ENCODE measurements at places on chromosomes 6 and 20.

DNA sequence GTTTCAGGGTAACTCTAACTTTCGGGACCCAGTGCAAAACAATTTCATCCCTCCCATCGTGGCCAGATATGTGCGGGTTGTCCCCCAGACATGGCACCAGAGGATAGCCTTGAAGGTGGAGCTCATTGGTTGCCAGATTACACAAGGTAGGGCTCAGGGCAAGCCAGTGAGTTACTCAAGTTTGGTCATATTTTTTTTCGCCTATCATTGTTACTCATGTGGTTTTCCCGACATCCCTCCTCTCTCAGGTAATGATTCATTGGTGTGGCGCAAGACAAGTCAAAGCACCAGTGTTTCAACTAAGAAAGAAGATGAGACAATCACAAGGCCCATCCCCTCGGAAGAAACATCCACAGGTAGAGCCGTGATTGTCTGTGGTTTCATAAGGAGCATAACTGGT lies 58.2 kb downstream of the DCBLD1 start:
- peaks cover 3% of the 10 kb centered on the region for H3K36me3 ChIP-seq
- no peak overlapping the region for H3K4me3 ChIP-seq
- no peak overlapping the region for H3K27ac ChIP-seq
- no peaks in the 10 kb centered on the region for H3K27me3 ChIP-seq
- no peaks in the 10 kb centered on the region for H3K4me1 ChIP-seq

- no peak for DNase-seq
- no peaks in the 10 kb centered on the region for H3K4me1 ChIP-seq
- peaks cover 14% of the 10 kb centered on the region for H3K27me3 ChIP-seq
- H3K36me3 ChIP-seq = no peaks in the 10 kb centered on the region
Measured at GRCh38 chr6:17469006-17469832, 75.8 kb downstream of the CAP2 start.

DNA sequence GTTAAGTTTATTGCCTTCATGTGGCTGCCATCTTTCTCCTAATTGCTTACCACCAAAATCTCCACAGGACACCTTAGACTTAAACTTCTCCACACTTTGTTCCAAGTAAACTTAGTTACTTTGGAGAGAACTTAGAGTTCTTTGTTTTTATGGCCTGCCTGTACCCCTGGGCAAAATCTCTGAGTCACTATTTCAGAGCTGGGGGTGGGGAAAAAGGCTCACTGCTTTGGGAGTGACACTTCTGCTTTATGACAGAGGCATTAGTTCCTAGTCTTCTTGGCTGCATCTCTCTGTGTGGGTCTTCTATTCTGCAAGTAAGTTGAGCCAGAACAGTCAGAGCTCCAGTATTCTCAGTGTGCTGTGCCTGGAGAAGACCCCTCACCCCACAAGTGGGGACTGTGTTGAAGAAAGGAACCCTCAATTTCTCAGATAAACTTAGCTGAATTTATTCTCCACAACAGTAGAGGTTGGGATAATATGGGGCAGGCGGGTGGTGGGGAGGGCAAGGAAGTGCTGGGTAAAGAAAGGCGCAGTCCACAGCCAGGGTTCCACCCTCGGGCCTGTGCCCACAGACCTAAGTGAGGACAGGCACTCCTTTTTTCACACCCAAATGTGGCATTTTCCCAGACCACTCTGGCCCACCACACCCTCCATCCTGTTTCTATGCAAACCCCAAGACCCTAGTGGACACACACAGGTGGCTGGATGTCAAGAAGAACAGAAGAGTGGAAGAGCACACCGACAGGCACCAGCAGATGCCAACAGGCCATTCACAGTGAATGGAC lies 636.6 kb upstream of the MAN1A1 start:
- H3K4me3 ChIP-seq = no peak overlapping the region
- no peak for DNase-seq
- no peaks in the 10 kb centered on the region for H3K36me3 ChIP-seq
- H3K27me3 ChIP-seq = no peaks in the 10 kb centered on the region
- H3K27ac ChIP-seq = no peak overlapping the region

GRCh38 chr6:150245148-150245935 lies 102.5 kb downstream of the PPP1R14C start:
- no peaks in the 10 kb centered on the region for H3K4me1 ChIP-seq
- H3K27ac ChIP-seq = no peak overlapping the region
- H3K36me3 ChIP-seq = no peaks in the 10 kb centered on the region

- no peaks in the 10 kb centered on the region for H3K4me1 ChIP-seq
- no peak overlapping the region for H3K4me3 ChIP-seq
- no peak for DNase-seq
- H3K36me3 ChIP-seq = peaks cover 2% of the 10 kb centered on the region
- H3K27me3 ChIP-seq = peaks cover 46% of the 10 kb centered on the region
Measured at GRCh38 chr20:21272679-21273078, 30.5 kb upstream of the XRN2 start.

DNA sequence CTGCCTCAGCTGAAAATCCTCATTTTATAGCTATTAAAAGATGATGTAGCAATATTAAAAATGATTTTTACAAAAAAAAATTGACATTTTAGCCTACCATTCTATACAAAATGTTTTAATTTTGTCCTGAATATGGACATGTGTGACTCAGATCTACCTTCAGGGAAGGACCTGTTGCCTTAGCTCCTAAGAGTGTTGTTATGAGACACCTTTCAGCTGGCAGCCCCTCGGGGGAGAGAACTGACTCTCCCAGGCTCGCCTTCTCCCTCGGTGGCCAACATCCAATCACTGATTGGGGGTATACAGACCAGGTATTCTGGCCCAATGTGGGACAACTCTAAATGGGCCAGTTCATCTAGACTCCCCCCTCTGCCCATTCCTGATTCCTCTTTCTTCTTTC lies 32.5 kb upstream of the MRAP2 start:
- H3K27ac ChIP-seq = no peak overlapping the region
- no peaks in the 10 kb centered on the region for H3K36me3 ChIP-seq
- DNase-seq = no peak

DNA sequence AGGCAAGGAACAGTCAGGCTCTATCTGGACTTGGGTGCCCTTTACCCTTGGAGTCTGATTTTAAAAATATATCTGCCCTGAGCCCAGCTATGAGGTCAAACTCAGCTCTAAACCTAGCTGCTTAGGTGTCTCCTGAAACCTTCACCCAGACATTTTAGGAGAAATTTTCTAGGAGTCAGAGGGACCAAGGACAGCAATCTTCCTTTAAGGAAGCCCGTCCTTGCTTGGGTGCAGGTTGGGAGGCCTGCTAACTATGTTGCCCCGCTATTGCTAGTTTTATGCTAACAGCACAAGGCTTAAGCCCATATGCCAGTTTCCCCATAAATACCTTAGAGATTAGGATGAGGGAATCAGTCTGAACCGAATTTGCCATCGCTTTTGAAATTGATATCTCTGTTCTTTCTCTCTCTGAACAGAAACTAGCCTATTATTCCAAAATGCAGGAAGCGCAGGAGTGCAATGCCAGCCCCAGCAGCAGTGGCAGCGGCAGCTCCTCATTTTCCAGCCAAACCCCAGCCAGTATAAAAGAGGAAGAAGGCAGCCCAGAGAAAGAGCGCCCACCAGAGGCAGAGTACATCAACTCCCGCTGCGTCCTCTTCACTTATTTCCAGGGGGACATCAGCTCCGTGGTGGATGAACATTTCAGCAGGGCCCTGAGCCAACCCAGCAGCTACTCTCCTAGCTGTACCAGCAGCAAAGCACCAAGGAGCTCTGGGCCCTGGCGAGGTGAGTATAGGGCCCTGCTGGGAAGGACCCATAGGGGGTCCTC lies 2.6 kb downstream of the VGLL2 start:
- no peak overlapping the region for H3K27ac ChIP-seq
- peaks cover 85% of the 10 kb centered on the region for H3K27me3 ChIP-seq

GRCh38 chr6:170295510-170296422 lies 4.9 kb upstream of the DLL1 start:
- H3K27ac ChIP-seq = peak overlapping the region; percentile 71
- H3K4me1 ChIP-seq = peaks cover 35% of the 10 kb centered on the region
- no peak for DNase-seq
- peak overlapping the region; percentile 70 for H3K4me3 ChIP-seq
- H3K27me3 ChIP-seq = peaks cover 65% of the 10 kb centered on the region
- H3K36me3 ChIP-seq = peaks cover 3% of the 10 kb centered on the region

GRCh38 chr6:165119231-165120020 lies 190.0 kb downstream of the C6orf118 start:
- no peak for DNase-seq
- H3K27me3 ChIP-seq = no peaks in the 10 kb centered on the region
- no peaks in the 10 kb centered on the region for H3K4me1 ChIP-seq
- no peak overlapping the region for H3K27ac ChIP-seq

DNA sequence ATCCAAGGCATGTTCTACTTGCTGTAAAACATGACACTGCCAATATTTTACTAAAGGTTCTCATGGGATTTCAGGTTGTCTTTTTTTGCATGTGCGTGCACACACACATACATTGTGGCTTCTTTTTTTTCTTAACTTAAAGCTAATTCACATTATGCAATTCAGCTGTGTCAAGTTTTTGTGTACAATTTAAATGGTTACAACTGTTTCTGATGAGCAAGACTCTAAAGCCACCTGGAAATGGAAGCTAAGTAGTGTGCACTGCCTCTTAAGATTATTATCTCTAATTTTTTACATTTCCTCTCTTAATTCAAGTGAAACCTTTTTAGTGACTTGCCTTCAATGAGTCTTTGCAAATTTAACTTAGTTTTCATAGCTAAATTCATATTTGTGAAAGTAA lies 75.3 kb downstream of the TULP4 start:
- no peak for DNase-seq
- H3K27me3 ChIP-seq = no peaks in the 10 kb centered on the region
- H3K36me3 ChIP-seq = no peaks in the 10 kb centered on the region
- H3K27ac ChIP-seq = no peak overlapping the region
- peaks cover 16% of the 10 kb centered on the region for H3K4me1 ChIP-seq
- no peak overlapping the region for H3K4me3 ChIP-seq

DNA sequence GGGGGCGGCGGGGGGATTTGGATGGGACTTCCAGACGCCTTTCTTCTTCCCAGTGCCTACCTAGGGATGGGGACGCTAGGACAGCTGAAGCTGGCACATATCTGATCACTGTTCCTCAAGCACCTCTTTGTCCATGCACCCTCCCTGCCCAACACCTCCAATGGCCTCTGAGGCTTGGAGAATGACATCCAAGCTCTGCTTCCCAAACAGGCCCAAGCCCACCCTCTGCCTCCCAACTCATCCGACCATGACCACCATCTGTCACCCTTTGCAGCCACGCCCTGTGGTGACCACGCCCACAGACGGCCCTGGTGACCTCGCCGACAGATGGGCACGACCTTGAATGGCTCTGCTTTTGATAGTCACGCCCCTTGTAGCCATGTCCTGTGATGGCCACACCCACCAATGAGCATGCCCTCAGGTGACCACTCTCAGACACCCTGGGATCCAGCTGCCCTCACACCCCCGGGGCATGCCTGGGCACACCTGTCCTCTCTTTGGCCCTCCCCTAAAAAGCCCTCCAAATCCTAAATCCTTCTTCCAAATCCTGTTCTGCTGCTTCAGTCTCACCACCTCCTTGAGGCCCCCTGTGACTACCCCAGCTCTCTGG lies 51.0 kb downstream of the SSR1 start:
- DNase-seq = no peak
- peaks cover 55% of the 10 kb centered on the region for H3K27me3 ChIP-seq
- no peak overlapping the region for H3K27ac ChIP-seq

GRCh38 chr20:24629668-24630067 lies 160.2 kb downstream of the SYNDIG1 start:
- peaks cover 11% of the 10 kb centered on the region for H3K27me3 ChIP-seq
- H3K36me3 ChIP-seq = no peaks in the 10 kb centered on the region
- no peak for DNase-seq
- no peak overlapping the region for H3K4me3 ChIP-seq
- no peaks in the 10 kb centered on the region for H3K4me1 ChIP-seq
- no peak overlapping the region for H3K27ac ChIP-seq

DNA sequence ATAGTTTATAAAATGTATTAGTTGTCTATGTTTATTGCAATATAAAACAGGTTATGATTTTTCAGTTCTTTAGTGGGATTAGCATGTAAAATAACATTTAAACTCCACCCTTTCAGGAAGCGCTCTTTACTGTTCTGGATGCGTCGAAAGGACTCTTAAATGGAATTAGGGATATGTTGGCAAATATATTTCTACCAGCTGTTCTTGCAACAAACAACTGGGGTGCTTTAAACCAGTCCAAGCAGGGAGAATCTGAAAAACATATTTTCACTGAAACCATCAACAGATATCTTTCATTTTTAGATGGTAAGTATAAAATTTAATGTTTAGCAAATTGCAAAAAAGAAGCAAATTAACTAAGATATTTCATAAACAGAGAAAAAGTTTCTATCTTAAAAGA lies 21.8 kb downstream of the DNAH8 start:
- H3K27me3 ChIP-seq = peaks cover 77% of the 10 kb centered on the region
- H3K4me1 ChIP-seq = no peaks in the 10 kb centered on the region
- H3K4me3 ChIP-seq = no peak overlapping the region
- DNase-seq = no peak

DNA sequence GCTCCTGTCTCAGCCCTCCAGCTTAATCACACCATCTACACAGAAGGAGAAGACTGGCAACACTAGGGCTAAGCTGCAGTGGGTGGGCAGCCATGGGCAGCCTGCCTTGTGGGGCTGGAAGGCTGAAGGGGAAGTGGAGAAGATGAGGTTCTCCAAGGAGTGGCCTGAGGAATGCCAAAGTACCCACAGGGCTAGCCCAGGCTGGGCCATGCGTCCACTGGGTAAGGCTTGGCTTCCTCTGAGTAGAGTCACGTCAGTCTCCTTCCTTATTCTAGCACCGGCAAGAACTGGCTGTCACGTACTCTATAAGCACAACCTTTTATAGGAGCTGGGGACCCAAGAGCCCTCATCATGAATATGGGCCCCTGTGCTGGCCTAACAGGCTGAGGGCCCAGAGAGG lies 110.6 kb upstream of the SIRPA start:
- H3K36me3 ChIP-seq = peaks cover 2% of the 10 kb centered on the region
- no peak for DNase-seq
- no peaks in the 10 kb centered on the region for H3K4me1 ChIP-seq
- peaks cover 96% of the 10 kb centered on the region for H3K27me3 ChIP-seq
- H3K4me3 ChIP-seq = no peak overlapping the region

All from central memory CD8-positive, alpha-beta T cell (primary cell).